Renal cortex interstitium (tissue), 15 donors: ENCODE measurements at places on chromosomes 16 and 17. TPM values are rescaled to one million over a fixed set of nuclear protein-coding genes. Genes with fewer than 3 reads are reported as not detected.

DNA sequence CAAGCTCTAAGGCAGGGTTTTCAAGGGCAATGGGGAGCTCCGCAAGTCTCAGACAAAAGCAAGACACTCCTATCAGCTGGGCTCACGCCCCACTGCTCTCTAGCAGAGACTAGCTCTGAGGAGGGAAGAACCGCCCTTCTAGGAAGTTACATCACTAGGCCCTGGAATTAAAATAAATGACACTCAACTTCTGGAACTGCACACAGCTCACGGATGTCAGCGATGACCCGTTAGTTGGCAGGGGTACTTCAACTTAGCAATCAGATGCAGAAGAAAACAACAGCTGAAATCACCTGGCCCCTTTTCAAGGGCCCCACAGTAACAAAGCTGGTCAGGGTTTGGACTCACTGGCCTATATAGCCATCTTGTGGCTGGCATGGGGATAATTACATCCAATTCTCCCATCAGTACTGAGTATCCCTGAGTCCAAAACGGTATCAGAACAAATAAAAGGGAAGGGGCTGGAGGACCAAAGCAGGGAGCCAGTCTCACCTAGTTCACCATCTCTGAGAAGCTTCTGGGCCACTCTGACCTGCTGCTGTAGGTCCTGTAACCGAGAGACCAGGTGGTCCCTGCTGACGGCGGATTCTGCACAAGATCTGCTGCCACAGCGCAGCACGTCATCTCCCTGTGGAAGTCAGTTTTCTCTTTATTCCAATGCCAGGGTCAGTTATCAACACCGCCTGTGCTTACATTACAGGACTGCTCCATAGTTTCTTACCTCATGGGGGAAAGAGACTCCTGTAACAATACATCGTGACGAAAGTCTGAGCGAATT is 22.2 kb downstream of the SERPINF1 start:
- no peak for DNase-seq

DNA sequence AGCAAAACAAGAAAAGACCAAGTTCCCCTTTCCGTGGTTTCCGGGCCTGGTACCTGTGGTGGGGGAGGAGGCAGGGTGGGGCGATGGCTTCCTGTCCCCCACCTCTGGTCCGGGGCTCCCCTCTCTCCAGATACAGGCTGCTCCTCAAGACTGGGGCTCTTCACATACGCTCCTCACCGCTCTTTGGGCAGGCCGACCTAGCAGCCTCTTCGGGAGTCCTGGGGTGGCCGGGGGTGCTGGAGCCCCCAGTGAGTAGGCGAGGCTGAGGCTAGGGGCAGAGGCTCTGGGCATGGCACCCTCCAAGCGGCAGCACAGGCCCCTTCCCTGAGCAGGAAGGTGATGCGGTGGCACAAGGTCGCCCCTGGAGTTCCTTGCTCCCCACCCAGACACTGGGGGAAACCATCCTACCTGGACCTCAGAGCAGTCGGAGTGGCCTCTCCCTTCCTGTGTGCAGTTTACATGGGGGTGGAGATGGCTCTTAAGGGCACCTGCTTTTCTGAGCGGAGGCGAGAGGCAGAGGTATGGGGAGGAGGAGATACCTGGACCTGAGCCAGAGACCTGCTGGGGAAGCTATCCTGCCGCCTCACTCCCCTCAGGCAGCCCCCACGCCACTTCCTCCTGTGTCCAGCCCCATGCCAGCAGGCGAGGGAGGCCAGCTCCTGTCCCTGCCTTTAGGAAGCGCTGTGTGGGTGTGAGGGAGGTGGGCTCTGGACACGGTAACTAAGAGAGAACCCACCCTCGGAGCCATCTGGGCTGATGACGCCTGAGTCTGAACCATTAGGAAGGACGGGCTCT is 891 bp downstream of the CORO1A start:
- no peak for DNase-seq

DNA sequence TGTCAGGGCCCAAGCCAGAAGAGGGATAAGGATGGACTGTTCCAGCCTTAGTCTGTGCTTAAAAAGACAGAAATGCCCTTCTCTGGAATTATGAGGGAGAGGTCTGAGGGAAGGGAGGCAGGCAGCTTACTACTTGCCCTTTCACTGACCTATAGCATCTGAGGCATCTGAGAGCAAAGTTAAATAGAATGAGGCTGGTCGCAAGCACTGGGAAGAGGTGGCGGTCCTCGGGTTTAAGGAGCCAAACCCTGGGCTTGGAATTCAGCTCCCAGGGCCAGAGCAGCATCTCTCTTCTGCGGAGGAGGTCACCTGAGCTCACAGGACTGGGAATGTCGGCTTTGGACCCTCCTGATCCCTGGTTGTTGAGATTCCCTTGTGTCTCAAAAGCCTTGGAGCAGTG is 3.1 kb upstream of the LIMD2 start:
- no peak for DNase-seq

GRCh38 chr17:32801641-32802040 is 75.3 kb downstream of the MYO1D start:
- DNase-seq: no peak

DNA sequence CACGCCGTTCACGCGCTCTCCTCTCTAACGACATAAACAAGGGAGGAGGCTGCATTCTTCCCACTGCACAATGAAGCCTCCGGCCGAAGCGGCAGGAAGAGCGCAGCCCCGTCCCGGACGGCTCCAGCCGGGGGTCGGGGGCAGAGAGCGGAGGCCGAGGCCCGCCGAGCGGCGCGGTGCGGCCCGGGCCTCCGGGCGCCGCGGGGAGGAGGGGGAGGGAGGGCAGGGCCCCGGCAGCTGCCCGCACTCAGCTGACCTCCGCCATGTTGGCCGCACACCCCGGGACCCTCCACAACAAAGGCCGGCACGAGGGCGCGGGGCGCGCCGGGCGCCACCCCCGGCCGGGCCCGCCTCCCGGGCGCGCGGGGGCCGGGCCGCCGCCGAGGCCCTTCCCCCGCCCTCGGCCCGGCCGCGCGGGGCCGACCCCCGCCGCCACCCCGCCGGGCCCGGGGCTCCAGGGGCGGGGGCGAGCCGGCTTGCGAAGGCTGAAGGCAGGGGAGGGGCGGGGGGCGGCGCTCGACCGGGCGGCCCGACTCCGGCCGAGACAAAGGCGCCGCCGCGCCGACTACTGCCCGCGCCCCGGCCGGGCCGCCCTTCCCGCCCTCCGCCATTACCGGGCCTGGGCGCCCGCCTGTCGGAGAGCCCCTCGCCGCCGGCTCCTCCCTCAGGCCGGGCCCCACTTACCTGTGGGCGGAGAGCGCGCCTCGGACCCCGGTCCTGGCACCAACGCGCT is 527 bp downstream of the SIAH1 start:
- DNase-seq: peak; percentile 48

DNA sequence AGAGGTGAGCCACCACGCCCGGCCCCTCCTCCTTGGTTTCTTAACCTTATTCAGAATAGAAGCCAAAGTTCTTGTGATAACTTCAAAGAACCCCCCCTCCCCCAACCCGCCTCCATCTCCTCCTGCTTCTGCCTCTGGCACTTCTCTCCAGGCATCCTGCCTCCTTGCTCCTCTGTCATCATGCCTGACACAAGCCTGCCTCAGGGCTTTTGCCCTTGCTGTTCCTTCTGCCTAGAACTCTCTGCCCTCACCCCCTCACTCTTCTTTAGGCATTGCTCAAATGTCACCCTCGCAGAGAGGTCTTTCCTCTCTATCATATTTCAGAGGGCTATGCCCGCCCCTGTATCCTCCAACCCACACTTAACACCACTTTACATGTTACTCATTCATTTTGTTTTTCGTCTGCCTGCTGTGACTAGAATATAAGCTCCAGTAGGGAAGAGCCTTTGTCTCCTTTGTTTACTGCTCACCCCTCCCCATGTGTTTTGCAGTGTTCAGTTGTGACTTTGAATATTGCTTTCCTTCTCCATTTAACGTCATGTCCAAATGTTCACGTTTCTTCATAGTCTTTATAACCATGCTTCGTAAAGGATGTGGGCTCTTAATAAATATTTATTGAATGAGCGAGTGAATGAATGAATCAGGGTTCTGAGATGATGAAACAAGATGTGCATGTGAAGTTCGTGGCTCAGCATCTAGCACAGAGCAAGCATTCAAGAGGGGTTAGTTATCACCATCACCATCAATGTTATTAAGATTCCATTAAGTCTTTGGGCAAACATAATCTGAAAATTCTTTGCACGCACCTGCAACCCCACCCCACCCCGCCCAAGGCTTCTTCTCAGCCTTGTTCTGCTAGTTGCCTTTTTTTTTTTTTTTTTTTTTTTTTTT is 186.2 kb upstream of the WSCD1 start:
- no peak for DNase-seq

GRCh38 chr17:82015311-82015971 is 7.2 kb downstream of the CENPX start:
- no peak for DNase-seq

DNA sequence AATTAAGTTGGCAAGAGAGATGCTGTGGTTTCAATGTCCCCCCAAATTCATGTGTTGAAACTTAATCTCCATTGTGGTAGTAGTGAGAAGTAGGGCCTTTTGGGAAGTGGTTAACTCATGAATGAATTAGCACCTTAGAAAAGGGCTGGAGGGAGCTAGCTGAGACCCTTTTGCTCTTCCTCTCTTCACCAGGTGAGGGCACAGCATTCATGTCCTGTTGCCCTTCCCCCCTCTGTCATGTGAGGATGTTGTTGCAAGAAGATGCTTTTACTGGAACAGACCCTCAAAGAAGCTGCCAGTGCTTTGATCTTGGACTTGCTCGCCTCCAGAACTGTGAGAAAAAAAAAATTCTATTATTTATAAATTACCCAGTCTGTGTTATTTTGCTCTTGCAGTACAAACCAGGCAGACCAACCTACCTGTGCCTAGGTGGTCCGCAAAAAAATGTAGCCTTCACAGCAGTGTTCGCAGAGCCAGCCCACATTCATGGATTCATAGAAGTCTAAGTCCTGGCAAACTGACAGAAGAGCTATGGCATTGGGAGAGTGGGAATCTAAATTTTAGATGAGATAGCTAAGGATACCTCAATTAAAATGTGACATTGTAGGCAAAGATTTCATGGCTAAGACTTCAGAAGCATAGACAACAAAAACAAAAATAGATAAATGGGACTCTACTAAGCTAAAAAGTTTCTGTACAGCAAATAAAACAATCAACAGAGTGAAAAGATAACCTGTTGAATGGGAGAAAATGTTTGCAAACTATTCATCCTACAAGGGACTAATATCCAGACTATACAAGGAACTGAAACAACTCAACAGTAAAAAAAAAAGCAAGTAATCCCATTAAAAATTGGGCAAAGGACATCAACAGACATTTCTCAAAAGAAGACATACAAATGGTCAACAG is 32.0 kb upstream of the ABCA5 start:
- DNase-seq: no peak

The WNT9B gene
- polyA plus RNA-seq: 4.6 TPM

The CHST6 gene
- 0.81 TPM for polyA plus RNA-seq

The CES1 gene
- 5.4 TPM for polyA plus RNA-seq

The MRPL10 gene
- polyA plus RNA-seq: 58.9 TPM
